ENCODE measurements at places on chromosomes 1 and 21.

DNA sequence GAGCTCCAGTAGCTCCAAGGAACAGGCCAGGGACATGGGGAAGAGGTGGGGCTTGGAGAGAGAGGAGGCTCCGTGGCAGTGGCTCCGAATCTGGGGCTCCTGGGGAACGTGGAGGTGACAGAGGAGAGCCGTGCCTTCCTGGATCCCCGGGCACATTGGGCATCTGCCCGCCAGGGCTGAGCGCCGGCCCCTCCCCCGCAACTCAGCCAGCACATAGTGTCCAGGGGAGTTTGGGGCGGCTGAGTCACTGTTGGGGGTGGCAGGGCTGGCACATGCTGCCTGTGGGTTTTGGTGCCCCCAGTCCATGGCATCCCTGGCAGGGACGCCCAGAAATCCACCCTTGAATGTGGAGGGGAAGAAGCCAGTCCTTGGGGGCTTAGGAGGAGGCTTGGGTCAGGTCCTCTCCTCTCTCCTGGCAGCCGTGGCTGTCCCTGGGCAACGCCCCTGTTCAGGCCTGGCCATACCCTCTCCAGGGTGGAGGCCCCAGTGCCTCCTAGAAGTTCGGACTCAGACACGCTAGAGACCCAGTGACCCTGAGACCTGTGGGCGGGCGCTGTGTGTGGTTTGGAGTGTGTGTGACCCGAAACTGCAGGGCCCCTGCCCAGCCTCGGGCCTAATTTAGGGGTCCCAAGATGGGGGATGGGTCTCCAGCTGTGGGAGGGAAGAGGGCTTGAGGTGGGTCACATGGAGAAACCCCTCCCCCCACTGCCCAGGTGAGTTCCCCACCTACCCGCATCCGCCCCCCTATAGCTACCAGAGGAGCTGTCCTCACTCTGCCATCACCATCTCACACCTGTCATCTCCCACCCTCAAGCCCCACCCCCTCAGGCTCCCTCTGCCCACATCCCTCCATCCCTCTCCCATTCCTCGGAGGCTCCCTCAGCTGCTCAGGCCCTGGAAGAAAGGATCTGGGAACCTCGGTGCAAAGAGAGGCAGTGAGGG, 1.6 kb downstream of the HSPB7 start:
- DNase-seq: no peak

DNA sequence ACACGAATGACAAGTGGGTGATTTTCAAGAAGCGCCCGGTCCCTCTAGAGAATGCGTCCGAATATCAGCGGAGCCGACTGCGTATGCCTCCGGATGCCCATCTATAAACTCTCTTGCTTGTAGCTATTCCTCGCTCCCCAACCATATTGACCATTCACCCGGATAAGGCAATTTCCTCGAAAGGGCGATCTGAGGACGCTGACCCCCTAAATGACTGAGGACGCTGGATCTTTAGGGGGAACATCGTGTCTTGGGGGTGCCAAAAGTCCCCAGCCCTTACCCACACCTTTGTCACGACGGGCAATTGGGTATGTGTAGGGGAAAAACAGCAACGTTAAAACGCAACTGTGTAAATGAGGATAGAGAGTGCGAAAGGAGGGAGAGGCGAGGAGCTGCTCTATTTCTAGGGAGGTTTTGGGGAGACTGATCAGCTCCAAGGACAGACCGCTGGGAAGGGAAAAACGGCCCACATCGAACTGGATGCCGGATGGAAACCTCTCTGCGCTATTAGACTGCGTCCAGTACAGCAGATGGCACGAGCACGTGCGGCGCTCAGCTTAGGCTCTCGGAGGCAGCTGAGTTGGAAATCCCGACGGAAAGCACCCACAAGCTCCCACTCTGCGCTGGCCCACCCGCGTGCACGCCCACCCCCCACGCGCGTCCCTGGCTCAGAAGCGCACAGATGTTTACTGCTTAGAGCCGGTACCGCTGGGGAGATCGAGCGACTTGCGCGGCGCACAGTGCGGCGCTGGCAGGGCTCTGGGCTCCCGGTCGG, 2.9 kb upstream of the PRRX1 start:
- no peak for DNase-seq

DNA sequence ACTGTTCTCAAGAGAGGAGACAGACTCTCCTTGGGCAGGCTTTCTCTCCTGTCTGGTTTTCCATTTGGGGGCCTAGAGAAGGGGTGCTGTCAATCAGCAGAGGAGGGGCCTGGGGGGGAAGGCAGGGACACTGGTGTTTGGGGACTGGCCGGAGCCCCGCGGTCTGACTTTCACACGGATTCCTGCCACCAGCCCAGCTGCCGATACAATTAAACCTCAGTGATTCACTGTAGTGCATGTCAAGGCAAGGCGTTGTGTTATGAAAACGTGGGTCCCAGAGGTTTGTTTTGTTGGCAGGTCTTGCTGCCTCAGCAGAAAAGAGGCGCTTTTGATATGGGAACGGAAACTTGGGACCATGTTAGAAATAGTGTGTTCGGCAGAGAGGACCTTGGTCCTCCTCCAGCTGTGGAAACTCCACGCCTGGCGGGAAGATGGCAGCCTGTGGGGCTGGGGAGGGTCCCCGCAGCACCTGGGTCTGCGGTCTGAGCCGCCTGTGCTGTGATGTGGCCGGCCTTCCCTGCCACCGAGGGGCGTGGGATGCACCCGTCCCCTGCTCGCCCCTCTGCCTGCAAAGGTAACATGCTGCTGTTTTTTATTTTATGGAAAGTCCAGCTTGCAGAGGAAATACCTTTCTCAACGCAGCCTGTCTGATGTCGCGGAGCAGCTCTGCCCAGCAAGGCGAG, 47.6 kb downstream of the SPSB1 start:
- DNase-seq: no peak

GRCh38 chr1:31704271-31705079, 658 bp upstream of the COL16A1 start:
- DNase-seq: no peak

- no peak for DNase-seq
Observed at GRCh38 chr1:44546403-44547053, 127.8 kb downstream of the TMEM53 start.

DNA sequence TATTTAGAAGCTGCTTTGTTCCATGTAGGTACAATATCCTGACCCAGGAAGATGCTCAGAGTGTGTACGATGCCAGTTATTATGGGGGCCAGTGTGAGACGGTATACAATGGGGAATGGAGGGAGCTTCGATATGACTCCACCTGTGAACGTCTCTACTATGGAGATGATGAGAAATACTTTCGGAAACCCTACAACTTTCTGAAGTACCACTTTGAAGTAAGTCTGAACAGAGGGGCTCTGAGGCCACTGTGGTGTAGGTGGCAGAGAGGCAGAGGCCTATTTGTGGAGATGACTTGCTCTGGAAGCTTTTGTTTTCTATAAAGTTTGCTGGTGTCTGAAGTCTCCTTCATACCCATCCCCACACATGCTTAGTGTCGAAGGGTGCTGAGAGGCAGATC, 26.8 kb downstream of the C8A start:
- DNase-seq: no peak

GRCh38 chr1:94755675-94756074, 64.5 kb upstream of the SLC44A3 start:
- no peak for DNase-seq

GRCh38 chr1:19938472-19938871, 15.1 kb upstream of the PLA2G2E start:
- DNase-seq: no peak

DNA sequence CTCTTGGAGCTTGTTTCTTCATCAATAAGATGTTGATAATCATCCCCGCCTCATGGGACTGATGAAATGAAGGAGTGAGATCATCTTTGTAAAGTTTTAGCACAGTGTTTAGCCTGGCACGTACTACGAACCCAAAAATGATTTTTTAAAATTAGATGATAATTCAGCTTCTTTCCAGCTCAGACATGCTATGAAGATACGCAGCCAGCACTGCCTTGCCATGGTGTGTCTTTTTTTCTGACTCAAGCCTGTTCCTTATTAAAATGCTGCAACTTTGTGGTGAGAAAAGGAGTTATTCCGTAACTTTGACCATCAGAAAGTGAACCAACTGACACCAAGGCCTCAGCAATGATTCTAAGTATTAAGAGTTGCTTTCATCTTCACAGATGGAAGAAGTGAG, 269.0 kb downstream of the LTN1 start:
- no peak for DNase-seq

DNA sequence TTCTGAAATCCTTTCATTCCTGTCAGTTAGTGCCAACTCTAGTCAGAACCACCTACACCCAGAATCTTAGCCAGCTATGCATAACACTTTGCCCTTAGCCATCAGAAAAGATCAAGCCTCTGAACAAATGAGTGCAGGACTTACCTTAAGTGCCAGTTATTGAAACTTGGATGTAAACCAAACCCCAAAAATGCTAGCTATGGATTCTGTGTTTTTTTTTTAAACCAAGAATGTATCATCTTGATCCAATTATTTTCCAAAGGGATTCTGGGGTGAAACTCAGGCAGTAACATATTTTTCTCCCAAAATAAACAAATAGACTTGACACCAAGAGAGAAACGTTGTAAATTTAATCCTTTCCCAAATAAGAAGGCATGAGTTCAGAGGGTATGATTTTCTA, 538.6 kb upstream of the ADAMTS5 start:
- DNase-seq: no peak

DNA sequence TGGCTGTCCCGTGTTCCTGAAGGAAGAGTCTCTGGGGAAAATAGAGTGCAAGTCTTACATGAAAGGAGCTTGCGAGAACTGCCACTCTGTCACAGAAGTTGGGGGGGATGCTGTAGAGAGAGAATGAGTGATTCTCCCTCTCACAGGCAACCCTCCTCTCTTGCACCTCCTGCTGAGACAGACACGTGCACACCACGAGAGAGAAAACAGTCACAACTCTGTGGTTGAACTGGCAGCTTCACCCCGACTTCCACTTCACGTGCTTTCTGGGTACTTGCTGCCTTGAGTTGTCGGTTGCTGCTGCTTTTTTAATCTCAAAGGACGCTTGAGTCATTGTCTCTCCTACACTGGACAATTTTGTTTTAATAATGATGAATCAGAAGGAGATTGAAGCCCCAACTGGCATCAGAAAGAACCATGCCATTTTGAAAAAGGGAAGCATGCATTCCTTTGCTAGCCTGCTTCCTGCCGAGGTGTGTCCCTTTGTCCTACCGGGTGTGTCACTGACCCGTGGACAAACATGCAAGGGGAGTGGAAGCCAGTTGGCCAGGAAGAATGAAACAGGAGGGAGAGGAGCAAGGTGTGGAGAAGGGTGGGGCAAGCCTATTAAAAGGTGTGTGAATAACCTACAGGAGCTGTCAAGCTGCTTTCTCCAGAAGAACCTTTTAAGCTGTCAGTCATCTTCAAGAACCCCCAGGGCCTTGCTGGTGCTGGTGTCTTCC, 164.2 kb downstream of the CACNA1E start:
- no peak for DNase-seq

DNA sequence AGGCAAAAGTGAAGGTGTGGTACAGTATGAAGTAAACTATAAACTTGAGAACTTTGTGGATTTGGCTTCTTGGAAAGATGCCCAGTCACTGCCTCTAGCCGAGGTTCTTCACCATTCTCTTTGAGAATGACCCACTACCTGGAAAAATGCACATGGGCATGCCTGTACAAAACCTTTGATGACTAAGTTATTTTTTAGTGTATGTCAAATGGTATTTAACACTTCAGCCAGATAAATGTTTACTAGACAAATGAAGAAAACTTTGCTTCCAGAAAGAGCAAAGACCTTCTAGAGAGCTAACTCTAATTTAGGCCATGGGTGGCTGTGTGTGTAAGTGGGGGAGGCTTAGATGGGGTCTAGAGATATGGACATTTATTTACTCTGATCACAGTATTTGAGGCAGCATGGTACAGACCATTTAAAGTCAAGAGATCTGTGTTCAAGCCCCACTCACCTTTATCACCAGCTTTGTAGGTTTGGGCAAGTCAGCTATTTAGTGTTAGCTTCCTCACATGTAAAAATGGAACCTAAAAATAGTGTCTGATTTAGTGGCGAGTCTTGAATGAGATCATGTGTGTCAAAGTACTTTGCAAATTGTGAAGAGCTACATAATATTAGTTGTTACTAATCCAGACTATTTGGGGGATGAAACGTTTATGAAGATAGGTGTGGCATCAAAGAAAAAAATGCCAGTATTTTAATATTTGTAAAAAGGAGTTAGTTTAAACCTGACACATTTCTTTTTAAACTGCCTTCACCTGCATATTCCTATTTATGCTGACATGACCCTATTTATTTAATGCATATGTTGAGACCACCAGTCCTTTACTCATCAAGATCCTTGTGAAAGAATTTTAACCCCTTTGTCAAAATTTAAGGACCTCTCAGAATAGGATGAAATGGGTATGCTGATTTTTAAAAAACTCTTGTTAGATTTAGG, 20.2 kb downstream of the NFYC start:
- no peak for DNase-seq

GRCh38 chr1:231420959-231421545, 1.0 kb downstream of the EGLN1 start:
- DNase-seq: peak; percentile 40

GRCh38 chr1:101379950-101380349, 143.1 kb downstream of the S1PR1 start:
- DNase-seq: no peak

DNA sequence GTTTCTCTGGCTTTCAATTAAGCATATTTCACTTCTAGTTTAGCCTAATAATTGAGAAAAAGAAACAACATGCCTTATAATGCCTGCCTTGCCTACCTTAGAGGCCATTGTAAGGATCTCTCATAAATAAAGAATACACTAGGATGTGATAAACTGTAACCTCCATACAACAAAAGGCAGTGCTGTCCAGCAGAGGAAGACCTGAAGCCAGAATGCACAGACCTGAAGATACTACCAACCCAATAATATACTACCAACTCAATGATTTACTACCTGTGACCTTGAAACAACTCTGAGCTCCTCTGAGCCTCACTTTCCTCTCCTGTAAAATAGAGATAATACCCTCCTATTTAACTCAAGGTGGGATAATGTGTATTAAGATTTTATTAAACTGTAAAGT, 361.3 kb downstream of the TTLL7 start:
- no peak for DNase-seq

DNA sequence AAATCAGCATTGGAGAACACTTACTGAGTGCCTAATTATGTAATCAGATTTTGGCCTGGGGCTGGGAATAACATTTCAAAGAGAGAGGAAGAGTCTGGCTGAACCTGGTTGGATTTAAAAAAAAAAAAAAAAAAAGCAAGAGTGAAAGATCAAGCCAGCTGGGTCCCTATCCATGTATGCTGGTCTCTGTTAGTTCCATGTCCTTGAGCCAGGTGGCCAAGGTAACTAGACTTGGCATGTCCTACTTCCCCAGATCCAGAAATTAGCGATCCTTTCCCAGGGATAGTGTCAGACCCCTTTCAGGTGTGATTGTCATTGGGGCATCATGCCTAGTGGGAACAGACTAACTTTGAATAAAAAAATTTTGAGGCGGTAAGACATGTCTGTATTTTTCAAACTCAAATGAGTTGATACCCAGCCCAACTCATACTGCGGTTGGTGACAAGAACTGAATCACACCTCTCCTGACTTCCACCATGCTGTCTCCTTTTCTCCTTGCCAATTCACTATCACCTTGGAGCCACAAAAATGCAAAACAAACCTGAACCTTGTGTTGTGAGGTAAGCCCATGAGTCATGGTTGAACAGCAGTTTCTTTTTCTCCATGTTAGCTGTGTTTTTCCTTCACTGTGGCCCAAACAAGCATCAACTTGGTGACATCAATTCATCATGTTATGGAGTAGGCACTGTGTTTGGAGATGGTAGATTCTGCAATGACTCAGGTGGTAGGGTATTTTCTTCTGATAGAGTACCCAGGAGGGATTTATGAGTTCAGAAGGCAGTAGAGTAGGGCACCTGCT, 24.5 kb upstream of the PPP2R5A start:
- no peak for DNase-seq

GRCh38 chr1:39082010-39082799, 56.1 kb downstream of the NDUFS5 start:
- no peak for DNase-seq

GRCh38 chr1:78102082-78102481, 56.3 kb downstream of the GIPC2 start:
- DNase-seq: no peak
